ENCODE measurements at places on chromosomes 2 and 18.
A peak's percentile ranks its signal among the peaks of the same experiment; 100 is the strongest.

DNA sequence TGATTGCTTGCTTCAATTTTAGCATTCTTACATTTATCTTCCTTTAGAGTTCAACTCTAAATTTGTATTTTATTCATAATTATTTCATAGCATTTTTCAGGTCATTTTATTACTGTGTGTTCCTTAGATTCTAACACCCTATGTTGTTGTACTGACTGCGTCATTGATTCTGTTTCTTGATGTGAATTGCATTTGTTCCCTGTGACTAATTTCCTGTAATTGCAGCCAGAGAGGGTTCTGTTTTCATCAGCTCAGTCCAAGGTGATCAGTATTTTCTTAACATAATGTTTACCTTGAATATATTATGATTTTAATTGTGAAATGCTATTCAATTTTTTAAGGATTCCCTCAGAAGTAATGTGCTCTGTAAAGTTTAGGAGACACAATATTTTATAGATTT, 970.2 kb upstream of the PIK3C3 start:
- no peak for DNase-seq

- DNase-seq: no peak
These were observed 5.6 kb downstream of the PDCD1 start for GRCh38 chr2:241852981-241853631.

GRCh38 chr2:139798391-139798790, 1018.2 kb upstream of the NXPH2 start:
- DNase-seq: no peak

DNA sequence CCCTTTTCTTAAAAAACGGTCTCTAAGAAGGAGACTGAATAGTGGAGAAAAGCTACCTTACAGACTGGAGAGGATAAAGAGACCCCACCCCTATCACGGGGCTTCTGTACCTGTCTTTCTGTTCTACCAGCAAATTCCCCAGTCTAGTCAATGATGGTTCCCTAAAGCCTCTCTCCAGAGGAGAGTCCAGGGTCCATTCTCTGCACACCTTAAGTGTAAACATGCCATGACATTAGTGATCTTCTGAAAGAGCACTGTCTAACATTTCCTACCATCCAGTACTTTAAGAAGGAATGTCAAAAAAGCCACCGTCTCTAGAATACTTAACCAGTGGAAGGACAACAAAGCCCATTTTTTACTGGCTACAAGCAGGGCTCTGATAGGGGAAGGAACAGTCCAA, 17.0 kb upstream of the ERCC3 start:
- no peak for DNase-seq

- DNase-seq: no peak
These were observed 47.1 kb downstream of the FOSL2 start for GRCh38 chr2:28439763-28440162.

- DNase-seq: no peak
These were observed 26.3 kb downstream of the CNGA3 start for GRCh38 chr2:98372579-98372978.

GRCh38 chr2:18546567-18546966, 13.9 kb downstream of the RDH14 start:
- DNase-seq: no peak

GRCh38 chr2:46034535-46034934, 262.7 kb upstream of the EPAS1 start:
- no peak for DNase-seq

DNA sequence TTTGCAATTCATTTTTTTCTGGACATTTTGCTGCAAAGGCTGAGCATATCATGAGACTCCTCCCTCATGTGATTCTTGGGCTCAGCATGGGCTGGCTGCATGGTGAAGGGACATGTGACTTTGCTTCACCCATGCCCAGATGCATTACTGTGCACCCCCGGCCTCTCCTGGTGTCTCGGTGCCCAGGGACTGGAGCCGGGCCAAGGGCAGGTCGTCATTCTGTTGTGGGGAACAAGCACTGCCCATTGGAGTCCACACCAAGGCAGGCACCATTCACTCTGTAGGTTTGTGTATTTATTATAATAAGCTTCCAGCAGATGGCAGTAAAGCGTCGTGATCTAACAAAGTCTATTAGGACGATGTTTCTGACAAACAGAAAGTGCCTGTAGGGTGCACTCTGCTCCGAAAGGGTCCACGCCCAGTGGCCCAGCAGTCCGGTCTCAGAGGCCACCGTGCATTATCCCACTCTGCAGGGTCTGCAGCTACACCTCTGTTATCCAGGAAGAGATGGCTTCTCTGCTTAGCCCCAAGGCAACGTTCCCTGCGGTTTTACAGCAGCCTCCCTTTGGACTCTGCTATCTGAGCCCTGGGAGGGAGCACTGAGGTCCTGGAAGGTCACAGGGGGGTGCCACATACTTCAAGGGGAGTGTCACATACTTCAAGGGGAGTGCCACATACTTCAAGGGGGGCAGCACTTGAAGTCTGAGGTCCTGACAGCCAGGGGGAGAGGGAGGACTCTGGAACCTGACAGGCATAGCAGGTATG, 219.6 kb downstream of the TSN start:
- DNase-seq: peak; percentile 73

GRCh38 chr2:37000318-37000717, 34.0 kb upstream of the STRN start:
- DNase-seq: no peak

DNA sequence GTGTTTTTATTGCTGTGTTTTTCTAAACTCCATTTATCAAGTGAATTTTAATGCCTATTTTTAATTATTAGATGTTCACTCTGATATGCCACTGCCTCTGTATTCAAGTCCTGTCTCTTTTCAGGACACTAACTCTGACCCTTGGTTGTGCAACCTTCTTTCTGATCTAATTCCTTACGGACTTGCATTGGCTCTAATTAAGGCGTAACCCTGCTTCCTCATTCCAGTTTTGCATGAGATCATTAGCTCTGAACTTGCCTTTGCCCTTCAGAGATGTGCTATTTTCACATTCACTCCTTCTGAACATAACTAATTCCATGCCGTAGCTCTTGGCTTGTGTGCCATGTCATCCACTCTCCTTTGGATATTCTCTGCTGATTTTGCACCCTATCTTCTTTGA, 162.5 kb upstream of the TMEFF2 start:
- DNase-seq: no peak

- no peak for DNase-seq
These were observed 150.5 kb downstream of the COPS8 start for GRCh38 chr2:237236188-237236587.

- no peak for DNase-seq
These were observed 34.6 kb downstream of the UGP2 start for GRCh38 chr2:63876311-63876710.

- no peak for DNase-seq
These were observed 216.6 kb downstream of the HNMT start for GRCh38 chr2:138180692-138181386.

- DNase-seq: no peak
These were observed 195.5 kb upstream of the APCDD1 start for GRCh38 chr18:10258836-10259474.

- DNase-seq: no peak
These were observed 114.8 kb downstream of the COPS8 start for GRCh38 chr2:237200462-237200861.

- DNase-seq: no peak
These were observed 112.8 kb downstream of the NBAS start for GRCh38 chr2:15448250-15448839.

DNA sequence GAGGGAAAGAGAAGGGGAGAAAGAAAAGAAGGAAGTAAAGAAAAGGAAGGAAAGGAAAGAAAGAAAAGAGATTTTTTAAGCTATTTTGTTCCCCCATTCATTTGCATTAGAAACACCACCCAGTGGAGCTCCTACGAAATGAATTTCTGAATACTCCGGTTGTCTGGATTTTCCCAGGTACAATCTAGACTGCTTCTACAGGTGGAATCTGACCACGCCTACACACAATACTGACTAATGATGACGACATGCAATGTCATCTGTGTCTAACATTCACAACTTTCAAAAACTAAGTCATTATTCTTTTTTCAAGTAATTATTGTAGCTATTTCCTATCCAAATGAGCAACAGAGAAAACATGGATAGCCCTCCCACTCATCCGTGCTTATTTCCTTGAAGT, 121.7 kb downstream of the ZNF516 start:
- no peak for DNase-seq

DNA sequence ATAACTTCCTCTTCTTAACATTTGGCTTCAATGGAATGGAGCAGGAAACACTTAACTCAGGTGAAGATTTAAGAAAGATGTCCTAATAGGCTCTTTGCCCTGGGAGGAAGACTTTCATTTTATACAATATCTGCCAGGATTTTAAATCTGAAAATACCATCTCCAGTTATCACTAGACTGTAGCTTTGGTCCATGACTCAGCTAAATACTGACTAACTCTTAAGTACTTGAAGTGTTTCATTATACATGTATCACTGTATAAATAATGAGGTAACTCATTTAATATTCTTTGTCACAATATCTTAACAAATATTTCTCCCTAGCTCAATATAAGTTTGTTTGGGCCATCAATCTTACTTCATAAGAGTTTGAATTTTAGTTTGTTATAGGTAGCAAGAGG, 34.7 kb downstream of the RBKS start:
- DNase-seq: no peak

DNA sequence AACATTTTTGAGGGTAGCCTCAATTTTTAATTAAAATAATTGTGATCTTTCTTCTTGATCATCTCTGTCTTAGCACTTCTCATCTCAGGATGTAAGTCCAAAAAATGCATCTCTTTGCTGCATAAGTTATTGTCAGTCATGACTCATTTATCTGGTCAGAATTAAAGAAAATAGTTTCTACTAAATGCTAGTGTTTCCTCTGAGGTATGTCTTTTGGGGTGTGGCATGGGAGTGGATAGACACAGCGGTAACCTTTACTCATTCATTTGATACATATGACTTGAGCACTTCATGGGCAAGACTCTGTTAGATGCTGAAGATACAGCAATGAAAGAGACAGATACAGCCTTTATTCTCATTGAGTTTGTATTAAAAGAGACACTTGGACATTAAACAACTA, 284.7 kb downstream of the IRS1 start:
- peak; percentile 7 for DNase-seq

DNA sequence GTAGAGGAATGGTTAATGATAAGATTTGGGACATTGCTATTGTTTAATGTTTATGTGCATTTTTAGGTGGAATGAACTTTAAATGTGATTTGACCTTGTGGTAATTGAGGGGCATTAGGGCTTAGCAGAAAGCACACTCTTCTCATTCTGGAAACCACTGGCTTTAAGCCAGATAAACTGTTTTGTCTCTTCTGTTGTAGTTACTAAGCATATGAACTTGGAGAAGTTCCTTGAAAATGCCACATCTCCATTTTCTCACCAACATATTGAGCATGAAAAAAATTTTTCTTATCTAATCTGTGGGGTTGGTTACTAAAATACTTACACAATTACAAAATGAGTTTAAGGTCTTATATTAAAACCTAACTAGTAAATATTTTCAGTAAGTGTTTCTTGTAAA, 70.8 kb upstream of the FSHR start:
- DNase-seq: no peak

DNA sequence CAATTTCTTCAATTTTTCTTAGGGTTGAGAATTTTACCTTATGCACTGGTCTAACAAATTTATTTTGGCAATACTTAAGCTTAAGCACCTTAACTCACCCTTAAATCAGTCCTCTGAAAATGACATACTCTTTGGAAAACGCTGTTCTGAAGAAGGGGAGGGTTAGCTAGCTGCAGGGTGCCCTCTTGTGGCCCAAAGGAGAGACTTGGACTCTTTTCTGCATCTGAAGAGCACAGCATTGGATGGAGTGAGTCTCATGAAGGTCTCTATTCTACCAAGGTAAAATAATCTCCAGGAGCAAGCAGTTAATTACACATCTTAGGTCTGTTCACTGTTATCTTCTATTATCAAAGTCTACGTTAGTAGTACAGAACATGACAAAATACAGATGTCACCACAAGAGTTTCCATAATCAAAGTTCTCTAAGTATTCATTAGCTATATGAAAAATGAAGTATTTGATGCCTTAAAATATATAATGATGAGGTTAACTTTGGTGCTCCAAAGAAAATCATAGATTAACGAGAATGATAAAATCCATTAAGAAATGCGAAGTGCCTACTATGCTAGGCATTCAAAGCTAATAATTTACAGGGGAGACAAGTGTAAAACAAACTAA, 24.4 kb downstream of the PUM2 start:
- peak; percentile 24 for DNase-seq

- DNase-seq: peak; percentile 15
These were observed 298.9 kb downstream of the DSEL start for GRCh38 chr18:67217551-67218166.
